ENCODE measurements at places on chromosomes 4 and X.

DNA sequence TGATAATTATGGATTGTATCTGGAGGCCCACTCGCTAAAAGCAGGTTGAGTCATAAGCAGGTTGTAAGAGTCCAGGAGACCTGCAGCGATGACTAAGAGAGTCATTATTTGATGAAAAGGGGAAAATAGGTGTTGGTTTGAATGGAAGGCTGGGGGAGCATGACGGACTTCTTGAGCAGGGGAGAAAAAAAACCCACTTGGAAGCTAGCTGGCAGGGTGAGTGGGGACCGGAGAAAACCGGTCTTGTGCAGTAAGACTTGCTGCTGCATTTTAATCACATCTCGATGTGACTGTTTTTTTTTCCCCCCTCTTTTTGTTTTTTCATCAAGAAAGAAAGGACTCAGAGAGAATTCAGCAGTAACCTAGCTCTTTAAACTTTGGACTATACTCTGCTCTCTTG lies 90.0 kb downstream of the IGSF1 start:
- DNase-seq: no peak

DNA sequence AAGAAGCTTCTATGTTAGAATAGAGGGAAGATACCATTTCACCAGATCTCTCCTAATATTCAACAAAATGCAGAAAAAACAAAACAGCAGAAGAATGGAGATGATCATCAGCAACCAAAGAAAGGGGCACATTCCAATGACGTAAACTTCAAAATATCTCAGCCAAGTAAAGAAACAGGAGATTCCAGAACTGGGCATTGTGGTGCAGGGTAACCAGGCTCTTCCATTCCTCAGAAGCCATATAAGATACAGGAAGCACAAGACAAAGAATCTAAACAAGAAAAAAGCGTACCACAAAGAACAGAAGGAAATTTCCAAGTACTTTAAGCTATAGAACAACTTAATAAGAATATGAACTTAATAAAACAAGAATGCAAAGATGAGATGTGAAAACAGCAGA lies 6.9 kb upstream of the ARMCX4 start:
- no peak for DNase-seq

DNA sequence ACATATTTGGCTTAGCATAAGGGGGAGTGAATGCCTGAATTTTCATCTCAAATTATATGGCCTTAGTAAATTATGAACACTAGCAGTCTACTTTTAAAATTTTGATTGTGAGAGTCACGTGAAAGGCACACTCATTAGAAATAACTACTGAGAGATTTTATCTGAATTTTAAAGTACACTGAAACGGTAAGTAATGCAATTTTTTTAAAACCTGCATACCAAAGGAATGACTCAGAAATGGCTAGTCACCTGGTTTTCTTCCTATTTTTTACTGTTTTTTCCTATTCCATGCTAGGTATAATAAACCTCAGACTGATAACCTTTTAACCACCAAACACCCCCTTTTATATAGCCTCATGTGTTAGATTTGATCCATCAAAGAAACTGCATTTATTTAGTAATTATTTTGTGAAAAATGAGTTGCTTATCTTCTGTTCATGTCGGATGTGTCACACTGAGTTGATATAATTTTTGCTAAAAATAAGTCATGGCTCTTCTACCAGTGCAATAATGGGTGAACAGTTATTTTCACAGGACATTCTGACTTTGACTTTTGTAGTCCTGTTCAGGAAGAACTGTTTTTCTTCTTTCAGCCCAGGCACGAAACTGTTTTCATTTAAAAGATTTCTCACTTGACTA lies 40.4 kb downstream of the CPEB2 start:
- DNase-seq: no peak

- DNase-seq: no peak
Measured at GRCh38 chrX:31245714-31246113, 173.9 kb upstream of the FTHL17 start.

DNA sequence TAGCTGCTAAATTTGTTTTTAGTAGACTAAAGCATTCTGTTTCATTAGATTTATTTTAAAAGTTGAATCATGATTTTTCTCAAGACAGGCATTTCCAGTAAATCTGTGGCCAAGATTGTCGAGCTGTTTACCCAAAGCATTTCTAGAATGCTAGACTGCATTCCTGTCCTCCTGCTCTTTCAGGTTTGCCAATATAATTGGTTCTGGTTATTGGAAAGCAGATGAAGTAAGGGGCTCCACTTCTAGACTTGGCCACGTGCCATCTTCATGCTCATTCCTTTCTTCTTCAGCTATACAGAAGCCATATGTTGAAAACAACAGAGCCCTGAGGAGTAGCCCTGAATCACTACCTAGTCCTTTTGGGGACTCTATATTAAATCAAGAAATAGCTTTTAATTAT lies 62.5 kb downstream of the PGRMC2 start:
- DNase-seq: no peak

- no peak for DNase-seq
Measured at GRCh38 chr4:152398060-152398459, 137.8 kb downstream of the FBXW7 start.

- DNase-seq: no peak
Measured at GRCh38 chrX:43266487-43266886, 389.6 kb upstream of the MAOA start.

DNA sequence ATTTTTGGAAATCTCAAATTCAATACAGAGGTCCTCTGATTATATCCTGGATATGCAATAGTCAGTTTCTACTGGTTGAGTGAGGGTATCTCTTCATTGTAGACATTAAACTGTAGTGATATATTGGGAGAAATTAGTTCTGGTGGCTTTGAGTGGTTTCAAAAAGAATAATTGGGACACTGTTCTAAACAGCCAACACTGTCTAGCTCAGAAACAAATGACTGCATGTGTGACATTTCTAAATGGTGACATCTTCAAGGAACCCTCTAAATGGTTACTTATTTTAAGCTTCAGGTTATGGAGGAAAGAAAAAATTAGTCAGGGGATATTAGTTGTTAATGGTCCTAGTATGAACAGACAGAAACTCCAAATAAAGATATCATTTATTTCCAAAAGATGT lies 186.2 kb downstream of the LARP7 start:
- DNase-seq: no peak

DNA sequence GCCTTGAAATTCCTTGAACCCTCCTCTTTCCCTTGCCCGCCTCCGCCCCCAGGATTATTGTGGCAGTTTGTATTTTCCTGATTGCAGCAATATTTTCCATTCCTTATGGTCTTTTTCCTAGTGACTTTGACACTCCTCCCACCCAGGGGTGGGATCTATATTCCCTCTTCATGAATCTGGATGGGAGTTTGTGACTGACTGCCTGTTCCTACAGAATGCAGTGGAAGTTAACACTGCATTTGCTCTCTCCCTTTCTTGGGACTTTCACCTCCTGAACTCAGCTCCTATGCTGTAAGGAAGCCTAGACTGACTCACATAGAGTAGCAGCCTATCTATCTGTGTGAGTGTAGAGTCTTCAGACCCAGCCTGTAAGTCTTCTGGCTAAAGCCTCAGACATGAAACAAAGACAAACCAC lies 2.2 kb downstream of the FUNDC2 start:
- no peak for DNase-seq
